ENCODE measurements at places on chromosomes 5 and 9.

- DNase-seq: no peak
Measured at GRCh38 chr5:5584236-5584745, 161.8 kb downstream of the ICE1 start.

- DNase-seq: no peak
Measured at GRCh38 chr9:37679649-37680402, 29.1 kb downstream of the FRMPD1 start.

- no peak for DNase-seq
Measured at GRCh38 chr9:2465921-2466460, 155.6 kb upstream of the VLDLR start.

DNA sequence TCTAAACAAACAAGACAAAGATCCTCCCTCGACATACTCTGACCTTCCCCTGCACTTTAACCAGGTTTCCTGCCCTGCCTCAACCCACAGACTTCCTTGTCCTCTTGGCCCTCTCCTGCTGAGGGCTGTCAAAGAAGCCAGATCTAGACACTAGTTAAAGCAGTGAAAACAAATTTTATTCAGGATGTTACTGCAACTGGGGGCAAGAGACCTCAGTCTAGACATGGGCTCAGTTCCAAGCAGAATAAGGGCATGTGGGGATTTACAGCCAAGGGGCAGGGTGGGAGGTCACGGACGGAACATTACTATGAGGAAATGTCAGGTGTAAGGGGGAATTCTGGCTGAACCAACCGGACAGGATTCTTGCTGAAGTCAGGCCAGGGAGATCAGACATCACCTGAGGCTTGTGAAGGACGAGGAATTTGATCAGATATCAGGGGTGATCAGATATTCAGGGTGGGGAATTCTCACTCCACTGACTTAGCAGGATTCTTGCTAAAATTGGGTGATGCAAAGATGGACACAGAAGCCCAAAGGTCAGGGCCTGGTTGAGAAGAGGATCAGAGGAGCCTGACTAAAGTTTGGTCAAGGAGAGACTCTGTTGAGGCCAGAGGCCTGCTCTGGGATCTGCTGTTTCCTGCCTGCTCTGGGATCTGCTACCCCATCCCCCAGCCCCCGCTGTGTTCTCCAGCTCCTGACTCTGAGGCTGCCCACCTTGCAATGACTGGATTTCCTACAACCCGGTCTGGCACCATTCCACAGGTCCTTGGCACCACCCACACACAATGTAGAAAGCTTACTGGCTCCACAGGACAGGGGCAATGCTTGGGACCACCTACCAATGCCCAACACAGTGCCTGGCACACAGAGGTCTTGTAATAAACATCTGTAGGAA, 21.5 kb downstream of the GABBR2 start:
- DNase-seq: no peak

- DNase-seq: no peak
Measured at GRCh38 chr5:150264667-150265603, 24.6 kb downstream of the CAMK2A start.

DNA sequence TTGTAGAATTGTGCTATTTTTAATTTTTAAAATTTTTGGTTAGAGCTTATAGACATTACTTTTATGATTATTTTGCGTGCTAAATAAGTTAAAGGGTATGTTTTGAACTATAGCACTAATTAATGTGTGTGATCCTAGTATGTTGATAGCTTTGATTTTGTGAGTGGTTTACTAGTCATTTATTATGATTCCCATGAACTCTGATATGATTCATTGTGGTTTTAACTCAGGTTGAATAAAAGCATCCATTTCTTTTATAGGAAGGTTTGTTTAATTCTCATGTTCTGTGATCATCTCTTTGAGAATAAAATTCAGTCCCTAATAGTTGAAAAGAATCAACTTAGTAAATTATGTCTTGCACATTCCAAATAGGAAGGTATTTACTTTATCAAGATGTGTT, 22.5 kb downstream of the C5orf22 start:
- DNase-seq: no peak

DNA sequence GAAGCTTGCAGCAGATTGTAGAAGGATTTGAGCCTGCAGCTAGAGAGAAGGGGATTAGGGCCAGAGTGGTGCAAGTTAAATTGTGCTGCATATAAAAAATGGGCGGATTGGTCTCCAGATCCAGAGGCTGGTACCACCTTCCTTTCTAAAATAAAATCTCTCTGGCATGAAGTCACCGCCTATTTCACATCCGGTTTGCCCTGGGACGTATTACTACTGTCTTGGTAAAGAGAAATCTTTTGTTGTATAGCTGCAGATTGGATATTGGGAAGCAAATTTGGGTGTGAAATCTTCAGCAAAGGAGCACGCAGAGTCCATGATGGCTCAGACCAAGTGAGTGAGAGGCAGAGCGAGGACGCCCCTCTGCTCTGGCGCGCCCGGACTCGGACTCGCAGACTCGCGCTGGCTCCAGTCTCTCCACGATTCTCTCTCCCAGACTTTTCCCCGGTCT, at the start of gene GABRA1:
GABRA1 (plus strand) TSS at position 180 of the 451 bp plus-strand sequence. CDS start 2,691 bp downstream, outside the sequence.
- DNase-seq: no peak

- DNase-seq: no peak
Measured at GRCh38 chr9:81108391-81108790, 581.0 kb downstream of the TLE1 start.

DNA sequence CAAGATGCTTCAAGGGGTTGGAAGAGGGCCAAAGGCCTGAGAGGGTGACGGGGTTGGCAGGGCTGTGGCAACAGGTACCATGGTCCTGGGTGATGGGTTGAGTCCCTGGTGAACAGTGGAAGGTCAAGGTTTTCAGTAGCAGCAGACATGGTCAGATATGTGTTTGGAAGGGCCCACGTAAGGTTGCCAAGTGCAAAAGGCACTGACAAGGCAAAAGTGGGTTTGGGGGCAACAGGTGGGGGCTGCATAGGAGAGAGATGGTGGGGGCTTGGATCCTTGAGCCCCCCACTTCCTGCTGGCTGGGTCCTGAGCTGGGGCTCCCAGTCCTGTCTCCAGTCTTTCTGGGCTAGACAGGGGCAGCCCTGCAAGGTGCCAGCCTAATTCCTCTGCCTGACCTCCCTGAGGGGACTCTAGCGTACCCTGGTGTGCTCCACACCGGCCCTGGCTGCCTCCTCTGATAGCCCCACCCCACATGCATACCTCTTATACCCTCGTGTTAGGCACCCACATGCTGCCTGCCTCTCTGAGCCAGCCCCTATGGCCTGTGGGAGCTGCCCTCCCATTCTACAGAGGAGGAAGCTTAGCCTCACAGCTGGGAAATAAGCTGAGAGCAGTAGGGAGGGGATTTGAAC, 20.9 kb upstream of the NSD1 start:
- no peak for DNase-seq

DNA sequence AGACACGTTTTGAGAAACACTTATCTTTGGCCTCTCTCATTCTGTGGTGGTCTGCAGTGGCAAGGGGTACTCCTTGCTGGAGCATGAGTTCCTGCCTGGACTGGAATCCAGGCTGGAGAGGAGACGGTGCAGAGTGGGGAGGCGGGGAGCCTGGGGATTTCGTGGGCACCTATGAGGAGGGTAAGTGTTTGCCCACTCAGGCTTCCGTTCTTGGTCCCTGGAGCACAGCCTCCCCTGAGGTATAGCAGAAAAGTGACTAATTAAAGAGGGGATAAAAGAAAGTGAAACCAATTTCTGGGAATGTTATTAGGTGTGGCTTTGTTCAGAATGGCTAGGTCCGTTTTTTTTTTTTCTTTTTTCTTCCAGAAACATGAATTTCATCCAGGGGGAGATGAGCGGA, 90.8 kb downstream of the ARHGAP26 start:
- no peak for DNase-seq

- DNase-seq: no peak
Measured at GRCh38 chr9:3823842-3824475, 298.2 kb upstream of the RFX3 start.

GRCh38 chr5:65774346-65774745, 52.3 kb downstream of the NLN start:
- no peak for DNase-seq

GRCh38 chr9:76905791-76906646, at the start of gene PRUNE2:
Gene PRUNE2, minus strand, starts transcription at chr9:76906114. Its CDS starts 151 bp downstream, at chr9:76905963.
- no peak for DNase-seq

DNA sequence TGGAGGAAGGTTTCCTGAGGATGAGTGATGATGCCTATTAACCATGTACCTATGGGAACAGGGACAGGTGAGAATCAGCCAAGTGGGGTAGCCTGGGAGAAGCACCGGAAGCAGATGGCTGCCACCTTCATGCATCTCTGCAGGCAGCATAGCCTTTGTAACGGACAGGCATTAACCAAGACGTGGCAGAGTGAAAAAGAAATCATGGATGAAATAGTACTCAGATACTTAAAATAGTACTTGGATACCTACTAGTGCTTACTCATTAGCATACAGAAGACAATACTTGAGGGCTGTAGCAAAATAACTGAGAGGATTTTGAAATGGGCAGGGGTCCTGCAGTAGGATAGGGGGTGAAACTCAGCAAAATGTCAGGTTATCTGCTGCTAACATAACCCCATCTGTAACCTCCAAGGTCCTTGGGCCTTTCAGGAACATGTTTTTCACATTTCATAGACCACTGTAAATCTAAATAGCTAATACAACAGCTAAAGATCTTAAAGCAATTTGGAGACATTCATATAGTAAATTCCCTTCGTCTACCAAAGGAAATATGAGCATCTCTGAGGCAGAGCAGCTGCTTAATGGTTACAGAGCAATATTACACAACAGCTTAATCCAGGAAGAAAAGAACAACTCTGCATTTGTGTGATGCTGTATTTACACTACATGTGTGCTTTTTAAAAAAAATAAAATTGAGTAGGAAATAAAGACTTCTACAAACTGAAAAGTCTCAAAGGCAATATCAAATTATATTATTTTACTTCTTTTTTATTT, 154.3 kb downstream of the NFIB start:
- DNase-seq: no peak

GRCh38 chr5:10286862-10287227, 20.9 kb downstream of the CMBL start:
- DNase-seq: no peak

GRCh38 chr9:94825611-94825958, 99.1 kb downstream of the AOPEP start:
- no peak for DNase-seq

DNA sequence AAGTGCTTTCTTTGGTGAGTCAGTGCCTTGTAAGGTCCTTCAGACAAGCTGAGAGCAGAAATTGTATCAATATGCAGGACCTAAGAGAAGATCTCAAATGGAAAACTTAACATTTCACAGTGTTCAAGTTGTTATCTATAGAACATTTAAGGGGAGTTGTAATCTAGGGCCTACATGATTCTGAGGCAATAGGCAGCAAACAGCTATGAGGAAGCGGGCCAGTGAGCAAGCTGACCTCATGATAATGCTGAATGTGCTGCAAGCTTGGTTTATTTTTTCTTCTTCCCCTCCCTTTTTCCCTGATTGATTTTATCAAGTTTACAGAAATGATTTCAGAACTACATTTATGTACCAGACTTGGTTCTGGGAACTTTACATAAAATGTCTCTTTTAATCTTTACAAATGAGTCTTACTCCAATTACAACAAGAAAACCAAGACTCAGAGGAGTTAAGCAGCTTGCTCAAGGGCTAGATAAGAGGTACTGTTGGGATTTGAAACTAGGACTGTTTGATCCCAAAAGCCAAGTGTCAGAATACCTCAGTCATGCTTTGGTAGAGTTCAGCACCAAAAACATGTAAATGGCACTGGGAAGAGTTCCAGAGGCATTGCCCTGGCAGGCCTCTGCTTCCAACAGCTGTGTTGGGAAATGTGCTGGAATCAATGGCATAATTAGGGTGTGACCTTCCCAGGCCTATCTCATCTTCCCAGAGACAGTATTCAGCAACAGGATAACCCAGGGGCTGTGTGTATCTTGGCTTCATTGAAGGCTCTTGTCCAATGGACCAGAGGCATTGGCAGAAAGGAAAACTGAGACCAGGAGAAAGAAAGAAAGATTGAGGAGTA, 130.1 kb downstream of the LRRC70 start:
- no peak for DNase-seq

DNA sequence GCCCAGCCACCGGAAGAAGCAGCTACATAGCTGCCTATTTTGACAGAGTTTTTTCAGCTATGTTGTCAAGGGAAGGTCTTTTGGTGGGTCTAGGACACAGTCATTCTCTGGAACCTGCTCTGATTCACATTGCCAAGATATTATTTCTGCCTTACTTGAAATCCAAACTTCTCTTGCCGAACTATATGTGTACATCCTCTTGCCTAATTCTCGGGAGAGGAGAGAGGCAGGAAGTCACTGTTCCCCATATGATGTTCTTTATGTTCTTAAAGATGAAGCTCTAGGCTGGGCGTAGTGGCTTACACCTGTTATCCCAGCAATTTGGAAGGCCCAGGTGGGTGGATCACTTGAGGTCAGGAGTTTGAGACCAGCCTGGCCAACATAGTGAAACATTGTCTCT, 8.6 kb downstream of the TMEM252 start:
- no peak for DNase-seq

GRCh38 chr5:17735761-17736160, 101.5 kb downstream of the TAF11L14 start:
- no peak for DNase-seq

- DNase-seq: no peak
Measured at GRCh38 chr9:109557481-109557880, 59.4 kb upstream of the PTPN3 start.

GRCh38 chr9:122281368-122281767, 16.7 kb downstream of the MRRF start:
- DNase-seq: no peak

- DNase-seq: no peak
Measured at GRCh38 chr9:137085920-137086530, 760 bp upstream of the MAN1B1 start.

GRCh38 chr5:149528281-149529060, 22.8 kb downstream of the CSNK1A1 start:
- no peak for DNase-seq

- no peak for DNase-seq
Measured at GRCh38 chr9:124128568-124129166, 117.1 kb downstream of the LHX2 start.

GRCh38 chr5:180126716-180127681, 55.4 kb upstream of the RNF130 start:
- DNase-seq: no peak

GRCh38 chr5:77095189-77095588, 8.1 kb upstream of the ZBED3 start:
- DNase-seq: no peak

- DNase-seq: no peak
Measured at GRCh38 chr5:57435701-57436134, 46.9 kb downstream of the ACTBL2 start.

- no peak for DNase-seq
Measured at GRCh38 chr5:143156572-143156971, 246.9 kb downstream of the NR3C1 start.

- no peak for DNase-seq
Measured at GRCh38 chr9:82320566-82320965, 332.0 kb downstream of the SPATA31D1 start.

DNA sequence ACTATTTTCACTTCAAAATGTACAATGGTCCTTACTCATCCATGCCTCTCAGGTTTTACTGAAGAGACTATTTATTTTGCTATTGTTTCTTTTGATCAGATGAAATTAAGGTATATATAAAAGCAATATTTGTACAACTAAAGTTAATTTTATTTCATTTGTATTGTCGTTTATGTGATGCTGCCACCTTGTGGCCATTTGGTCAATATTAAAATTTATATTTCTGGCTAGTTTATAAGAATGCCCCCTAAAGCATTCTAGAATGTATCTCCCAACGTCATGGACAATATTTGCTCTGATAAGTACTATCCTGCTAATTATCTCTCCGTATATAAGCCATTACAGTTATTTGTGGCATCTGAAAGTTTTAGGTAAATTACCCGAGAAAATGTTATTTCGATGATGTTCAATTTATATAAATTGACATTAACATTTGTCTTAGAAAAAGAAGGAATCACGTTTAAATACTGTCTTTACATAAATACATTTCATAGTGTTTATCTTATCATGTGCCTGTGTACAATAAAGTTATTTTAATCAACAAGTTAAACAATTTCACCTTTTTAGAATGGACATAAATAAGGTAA, 680.0 kb downstream of the TAF11L14 start:
- no peak for DNase-seq
